ENCODE measurements at places on chromosomes 4 and X.

DNA sequence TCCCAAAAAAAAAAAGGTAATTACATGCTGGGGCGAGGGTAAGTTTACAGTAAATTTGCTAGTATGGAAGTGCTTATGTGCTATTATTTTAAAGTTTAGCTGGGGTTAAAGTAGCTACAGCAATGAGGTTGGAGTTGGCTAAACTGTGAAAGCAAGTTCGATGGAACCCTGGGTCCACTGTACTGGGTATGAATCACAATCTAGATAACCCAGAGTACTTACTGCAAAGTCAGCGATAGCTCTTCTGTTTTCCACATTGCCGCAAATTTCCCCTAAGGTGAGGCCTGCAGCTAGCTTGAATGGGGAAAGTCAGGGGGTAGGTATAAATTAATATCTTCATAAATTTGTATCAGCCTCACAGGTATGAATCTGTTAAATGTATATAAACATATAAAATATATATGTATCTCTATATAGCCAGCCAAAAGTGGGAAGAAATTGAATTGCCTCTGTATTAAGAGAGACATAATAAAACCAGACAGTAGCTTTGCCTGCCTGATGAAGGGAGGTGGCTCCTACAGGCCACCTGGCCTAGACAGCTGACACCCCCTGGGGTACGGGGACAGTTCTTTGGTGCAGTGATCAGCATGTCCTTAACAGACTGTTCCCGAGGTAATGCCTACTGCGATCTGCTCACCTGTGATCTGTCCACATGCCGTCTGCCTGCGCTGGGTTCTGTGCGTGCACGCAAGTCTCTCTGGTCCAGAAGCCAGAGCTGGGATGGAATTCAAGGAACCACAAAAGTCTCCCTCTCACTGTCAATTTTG is 30.6 kb downstream of the CLRN2 start:
- DNase-seq = no peak

GRCh38 chr4:1294424-1294823 is 4.7 kb downstream of the MAEA start:
- DNase-seq = peak; percentile 12

DNA sequence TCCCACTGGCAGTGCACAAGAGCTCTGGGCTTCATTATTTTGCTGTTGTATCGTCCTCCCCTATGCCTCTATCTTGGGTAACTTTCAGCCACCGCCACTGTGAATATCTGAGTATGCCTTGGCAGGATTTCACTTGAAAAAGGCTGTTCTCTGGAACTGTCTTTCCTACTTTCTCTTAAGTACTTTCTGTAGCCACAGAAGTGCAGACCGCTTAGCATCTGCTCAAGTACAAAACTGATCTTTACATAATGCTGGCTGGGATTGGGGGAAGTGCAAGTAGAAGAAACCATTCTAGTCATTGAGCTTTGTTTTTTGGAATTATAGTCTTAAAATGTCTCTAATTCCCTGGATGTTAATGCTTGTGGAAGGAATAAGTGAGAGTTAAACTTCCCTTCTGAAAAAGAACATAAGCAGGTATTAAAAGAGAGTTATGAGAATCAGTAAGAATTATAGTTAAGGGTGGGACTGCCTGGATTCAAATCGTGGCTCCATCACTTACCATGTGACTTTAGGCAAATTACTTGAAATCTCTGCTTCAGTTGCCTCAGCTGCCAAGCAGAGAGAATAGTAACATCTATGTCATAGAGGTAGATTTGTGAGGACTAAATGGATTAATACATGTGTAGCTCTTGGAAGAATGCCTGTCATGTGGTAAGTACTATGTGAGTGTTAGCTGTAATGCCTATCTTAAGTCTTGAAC is 77.5 kb downstream of the MID1IP1 start:
- DNase-seq = no peak

DNA sequence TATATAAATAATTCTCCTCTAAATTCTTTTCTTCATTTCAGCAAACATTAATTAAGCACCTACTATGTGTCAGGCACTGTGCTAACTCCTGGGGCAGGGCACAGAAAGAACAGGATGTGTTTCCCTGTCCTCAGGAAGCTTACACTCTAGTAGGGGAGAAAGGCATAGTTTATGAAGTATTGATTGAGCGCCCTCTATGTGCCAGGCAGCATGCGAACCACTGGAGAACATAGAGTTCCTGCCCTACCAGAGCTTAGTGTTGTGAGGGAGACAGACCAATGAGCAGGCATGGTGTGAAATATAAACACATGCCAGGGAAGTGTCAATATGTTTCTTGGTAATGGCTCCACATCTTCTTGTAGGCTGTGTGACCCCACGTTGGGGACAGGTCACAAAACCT is 3.7 kb downstream of the ADGRG4 start:
- no peak for DNase-seq

DNA sequence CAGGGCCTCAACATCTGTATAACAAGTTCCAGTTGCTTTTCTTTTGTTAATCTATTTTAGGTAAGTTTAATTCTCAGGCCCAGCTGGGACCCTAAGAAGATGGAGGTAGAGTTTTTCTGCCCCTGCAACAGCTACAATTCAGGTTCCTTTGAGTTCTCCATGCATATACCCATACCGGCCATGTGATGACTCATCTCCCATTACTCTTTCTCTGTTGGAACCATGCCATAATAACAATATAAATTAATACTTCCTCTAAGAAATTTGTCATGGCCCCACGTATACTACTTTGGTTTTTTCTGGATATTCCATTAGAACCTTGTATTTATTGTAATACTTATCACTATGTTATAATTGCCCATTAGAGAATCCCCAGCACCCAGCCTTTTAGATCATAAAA is 1.3 kb upstream of the INTU start:
- no peak for DNase-seq

DNA sequence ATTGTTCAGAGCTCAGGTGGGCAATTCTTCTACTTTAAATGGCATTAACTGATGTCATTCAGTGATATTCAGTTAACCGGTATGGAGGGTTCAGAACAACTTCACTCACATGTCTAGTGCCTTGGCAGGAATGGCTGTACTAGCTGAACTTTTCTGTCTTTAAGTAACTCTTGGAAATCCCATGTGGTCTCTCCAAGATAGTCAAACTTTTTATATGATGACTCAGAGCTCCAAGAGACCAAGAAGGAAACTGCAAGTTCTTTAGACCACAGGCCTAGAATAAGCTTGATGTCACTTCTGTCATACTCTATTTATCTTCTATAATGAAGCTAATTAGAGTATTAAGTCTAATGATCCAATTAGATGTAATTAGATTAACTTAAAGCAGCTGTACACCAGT is 24.9 kb downstream of the LHFPL1 start:
- no peak for DNase-seq

GRCh38 chrX:77977518-77977917 is 8.1 kb upstream of the PGAM4 start:
- no peak for DNase-seq

DNA sequence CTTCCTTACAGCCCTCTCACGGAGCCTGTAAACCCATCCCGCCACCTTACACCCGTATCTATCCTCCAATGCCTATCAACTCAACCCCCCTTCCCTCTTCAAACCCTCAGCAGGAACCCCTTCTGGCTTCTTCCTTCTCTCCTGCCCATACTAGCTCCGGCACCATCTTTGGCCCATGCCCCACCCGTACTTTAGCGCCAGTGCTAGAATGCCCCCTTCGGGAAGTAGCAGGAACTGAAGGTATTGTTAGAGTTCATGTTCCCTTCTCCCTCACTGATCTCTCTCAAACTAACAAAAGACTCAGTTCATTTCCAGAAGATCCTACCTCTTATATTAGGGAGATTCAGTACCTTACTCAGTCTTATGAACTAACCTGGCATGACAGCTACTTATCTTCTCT is 2.7 kb upstream of the UGT2B15 start:
- no peak for DNase-seq

DNA sequence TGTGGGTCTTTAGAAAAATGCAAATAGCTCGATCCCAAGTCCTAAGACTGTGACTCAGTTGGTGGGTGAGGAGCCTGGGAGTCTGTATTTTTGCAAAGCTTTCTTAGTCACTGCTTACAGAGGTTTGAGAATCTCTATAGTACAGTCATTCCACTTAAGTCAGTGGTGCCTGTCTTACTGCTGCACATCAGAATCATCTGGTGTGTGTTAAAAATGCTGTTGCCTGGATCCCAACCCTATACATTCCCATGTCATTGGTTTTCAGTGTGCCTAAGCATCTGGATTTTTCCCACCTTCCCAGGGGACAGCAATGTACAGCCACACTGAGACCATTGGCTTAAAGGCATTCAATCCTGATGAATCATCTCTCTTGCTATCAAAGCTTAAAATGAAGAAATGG is 21.0 kb upstream of the GEMIN8 start:
- no peak for DNase-seq

DNA sequence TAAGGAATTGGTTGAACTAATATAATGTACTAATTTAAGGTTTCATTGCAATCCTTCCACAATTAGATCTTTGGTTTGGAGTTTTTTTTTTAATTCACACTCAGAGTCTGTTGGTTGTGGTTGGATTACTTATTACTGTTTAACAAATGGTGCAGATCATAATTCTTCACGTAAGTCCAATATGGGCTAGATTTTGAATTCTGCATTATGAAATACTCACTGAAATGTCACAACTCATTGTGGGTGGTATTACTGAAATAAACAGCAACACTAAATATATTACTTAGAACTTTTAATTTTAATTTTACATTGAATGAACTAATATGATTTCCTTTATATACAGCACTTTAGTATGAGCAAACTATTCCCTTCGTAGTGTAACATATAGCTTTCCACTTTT is 94.2 kb upstream of the MYOZ2 start:
- no peak for DNase-seq

GRCh38 chr4:175273995-175274753 is 356.0 kb downstream of the ADAM29 start:
- no peak for DNase-seq

DNA sequence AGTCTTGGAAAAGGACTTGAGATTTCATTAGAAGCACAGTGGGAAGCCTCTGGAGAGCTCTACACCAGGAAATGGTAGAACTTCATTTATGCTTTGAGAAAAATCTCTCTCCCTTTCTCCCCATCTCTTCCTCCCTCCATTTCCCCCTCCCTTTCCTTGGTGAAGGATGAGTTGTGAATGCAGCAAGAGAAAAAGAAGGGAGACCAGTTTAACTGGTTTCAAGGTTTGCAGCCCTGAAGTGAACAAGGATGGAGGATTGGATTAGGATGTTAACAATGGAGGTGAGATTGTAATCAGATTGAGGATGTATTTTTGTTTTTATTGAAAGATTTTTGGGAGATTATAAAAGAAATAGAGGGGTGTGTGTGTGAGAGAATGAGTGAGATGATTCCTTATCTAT is 99.5 kb downstream of the ANK2 start:
- DNase-seq = no peak

DNA sequence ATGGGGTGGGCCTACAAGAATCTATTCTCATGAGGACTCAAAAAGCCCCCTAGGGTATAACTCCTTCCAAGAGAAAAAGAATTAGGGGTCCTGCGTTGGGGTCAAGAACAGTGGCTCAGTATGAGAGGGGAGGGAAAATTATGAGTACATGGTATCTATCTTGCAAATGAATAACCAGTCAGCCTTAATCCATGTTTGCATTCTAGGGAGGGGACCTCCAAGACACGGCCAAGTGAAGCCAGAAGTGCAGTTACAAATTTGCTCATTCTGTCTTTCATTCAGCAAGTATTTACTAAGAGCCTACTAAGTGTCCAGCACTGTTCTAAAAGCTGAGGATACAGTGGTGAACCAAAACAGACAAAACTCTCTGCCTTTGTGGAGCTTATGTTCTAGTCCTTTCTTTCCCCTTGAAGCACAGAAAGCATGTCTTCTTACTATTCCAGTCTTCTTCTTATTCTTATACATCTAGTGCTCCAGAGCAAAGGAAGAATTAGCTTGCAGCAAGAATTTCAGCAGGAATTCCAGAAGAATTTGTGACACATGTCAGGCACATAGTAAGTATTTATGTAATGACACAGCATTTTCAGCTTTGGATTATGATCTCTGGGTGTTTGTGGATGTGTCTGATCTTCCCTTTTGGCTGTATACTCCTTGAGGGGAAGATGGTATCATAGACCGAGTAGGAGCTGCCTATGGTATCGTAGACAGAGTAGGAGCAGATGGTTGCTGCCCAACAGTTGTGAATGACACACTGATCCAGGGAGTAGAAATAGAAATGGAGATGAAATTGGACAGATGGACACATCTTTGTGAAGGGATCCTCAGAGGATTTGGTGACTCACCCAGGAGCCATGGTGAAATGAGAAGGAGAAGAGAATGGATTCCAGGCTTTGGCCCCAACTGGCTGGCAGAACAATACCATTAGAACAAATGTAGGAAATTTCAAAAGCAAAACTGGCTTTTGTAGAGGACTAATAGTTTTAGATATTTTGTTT is 75.9 kb downstream of the COQ2 start:
- DNase-seq = no peak

DNA sequence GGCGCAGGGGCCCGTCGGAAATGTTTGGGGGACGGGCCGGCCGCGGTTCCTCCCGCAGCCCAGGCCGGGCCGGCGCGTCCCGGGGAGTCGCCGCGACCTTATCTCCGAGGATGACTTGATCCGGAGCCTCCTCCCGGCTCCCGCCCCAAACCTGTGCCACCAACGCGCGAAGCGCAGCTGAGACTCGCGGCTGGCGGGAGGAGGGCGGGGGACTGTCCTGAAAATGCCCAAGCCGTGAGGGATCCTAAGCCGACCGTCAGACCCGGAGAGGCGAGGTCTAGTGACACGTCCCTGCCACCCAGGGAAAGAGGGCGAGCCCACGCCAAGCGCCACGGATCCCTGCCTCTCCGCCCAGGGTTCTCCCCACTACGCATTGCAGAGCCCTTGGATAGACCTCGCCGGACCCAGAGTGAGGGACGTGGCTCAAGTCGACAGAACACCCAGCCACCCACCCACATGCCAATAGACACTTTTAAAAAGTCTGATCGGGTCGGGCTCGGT is 26.9 kb downstream of the UTP14A start:
- DNase-seq = peak; percentile 21

DNA sequence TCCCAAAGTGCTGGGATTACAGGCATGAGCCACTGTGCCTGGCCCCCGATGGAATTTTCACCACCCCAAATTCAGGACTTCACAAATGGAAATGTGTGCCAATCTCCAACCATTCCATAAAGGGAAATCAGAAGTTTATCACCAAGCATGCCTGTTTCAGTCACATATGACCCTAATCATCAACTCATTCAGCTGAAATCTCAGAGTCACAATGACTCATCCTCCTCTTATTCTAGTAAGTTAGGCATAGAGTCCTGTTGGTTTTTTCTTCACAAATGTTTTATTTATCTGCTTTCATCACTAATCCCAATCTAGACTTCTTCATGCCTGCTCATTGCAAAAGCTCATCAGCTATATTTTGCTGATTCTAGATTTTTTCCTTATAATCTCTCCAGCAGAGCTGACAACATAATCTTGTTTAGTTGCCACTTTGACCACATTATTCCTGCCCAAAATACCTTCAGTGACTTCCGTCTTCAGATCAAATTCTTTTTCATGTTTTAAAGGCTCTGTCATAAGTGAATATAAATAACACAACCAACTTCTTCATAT is 83.3 kb downstream of the SLC7A11 start:
- no peak for DNase-seq

- no peak for DNase-seq
Observed at GRCh38 chr4:152635851-152636250, 43.9 kb downstream of the TMEM154 start.

- no peak for DNase-seq
Observed at GRCh38 chr4:6480534-6481088, 8.2 kb upstream of the PPP2R2C start.

All from upper lobe of left lung (tissue), 6 donors.